ENCODE measurements at places on chromosomes 2 and 18.

DNA sequence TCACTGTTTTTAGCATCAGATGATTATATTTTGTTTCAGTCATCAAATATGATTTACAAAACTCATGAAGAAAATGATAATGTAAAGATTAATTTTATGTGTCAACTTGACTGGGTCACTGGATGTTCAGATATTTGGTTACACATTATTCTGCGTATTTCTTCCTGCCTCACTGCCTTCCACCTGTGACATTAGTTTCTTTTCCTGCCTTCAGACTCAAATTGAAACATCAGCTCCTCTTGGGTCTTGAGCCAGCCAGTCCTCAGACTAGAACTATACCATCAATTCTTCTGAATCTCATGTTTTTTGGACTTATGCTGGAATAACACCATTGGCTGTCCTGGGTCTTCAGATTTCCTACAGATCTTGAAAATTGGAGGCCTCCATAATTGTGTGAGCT, 96.7 kb downstream of the ZNF385B start:
- DNase-seq = no peak

GRCh38 chr2:85135660-85135914, 2.4 kb downstream of the TCF7L1 start:
- DNase-seq = no peak

DNA sequence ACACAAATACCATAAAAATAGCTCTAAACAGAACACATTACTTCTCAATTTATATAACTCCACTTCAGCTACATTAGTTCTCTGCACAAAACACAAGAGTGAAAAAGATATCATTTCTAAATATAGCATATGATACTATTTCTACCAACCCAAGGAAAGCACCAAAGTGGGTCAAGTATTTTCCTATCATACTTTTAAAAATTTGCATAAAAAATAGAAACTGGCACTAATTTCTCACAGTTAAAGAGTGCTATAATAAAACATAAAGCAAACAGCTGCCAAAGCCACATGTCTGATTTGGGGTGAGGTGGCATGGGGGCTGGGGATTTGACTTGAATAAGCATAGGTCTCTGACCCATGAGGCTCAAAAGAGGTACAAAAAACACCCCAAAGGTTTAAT, 61.5 kb downstream of the BARD1 start:
- no peak for DNase-seq

DNA sequence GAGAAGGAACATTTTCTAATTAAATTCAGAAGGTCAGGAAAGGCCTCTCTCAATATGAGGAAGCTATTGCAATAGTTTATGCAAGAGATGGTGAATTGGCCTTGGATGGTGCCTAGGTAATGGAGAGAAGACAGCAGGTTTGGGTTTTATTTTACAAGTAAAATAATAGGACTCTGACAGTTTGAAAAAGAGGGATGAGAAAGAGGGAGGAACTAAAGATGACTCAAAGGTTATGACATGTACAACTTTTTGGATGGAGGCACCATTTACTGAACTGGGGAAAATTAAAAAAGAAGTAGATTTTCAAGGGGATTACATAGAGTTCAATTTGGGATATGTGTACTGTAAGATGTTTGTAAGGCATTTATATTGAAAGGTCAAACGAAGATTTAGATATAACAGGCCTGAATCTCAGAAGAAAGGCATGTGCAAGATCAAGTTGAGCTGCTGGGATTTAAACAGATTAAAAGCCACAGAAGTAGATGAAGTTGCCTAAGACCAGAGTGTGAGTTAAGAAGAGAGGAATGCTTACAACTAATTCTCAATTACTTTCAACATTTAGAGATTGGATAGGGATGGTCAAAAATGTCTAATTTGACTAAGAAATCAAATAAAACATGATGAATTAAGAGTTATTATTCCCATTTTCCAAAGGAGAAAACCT, 12.3 kb upstream of the ASNSD1 start:
- DNase-seq = no peak

DNA sequence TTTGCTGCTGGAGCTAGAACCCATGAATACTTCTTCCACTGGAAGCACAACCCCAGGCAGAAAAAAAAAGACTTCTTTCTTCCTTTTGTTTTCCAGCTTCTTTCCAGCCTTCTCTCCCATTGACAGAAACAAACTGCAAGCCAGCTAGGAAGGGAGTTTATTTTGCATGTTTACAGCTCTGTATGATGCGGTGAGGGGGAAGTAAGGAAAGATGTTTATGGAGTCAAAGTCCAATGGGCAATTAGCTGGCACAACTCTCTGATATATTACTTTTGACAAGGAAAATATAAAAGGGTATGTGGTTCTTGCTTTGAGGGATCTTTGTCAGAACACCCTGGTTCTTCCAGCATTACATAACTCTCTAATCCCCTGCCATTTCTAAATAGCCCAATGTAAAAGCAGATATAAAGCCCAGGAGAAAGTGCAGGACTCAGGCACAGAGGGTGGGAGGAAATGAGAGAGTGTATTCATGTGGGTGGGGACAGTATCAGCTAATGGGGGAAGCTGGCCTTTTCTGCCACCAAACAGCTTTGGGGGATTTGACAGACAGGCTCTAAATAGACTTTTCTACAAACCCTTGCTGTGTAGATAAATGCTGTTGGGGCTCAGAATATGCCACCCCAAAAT, 9.3 kb upstream of the NMS start:
- no peak for DNase-seq

DNA sequence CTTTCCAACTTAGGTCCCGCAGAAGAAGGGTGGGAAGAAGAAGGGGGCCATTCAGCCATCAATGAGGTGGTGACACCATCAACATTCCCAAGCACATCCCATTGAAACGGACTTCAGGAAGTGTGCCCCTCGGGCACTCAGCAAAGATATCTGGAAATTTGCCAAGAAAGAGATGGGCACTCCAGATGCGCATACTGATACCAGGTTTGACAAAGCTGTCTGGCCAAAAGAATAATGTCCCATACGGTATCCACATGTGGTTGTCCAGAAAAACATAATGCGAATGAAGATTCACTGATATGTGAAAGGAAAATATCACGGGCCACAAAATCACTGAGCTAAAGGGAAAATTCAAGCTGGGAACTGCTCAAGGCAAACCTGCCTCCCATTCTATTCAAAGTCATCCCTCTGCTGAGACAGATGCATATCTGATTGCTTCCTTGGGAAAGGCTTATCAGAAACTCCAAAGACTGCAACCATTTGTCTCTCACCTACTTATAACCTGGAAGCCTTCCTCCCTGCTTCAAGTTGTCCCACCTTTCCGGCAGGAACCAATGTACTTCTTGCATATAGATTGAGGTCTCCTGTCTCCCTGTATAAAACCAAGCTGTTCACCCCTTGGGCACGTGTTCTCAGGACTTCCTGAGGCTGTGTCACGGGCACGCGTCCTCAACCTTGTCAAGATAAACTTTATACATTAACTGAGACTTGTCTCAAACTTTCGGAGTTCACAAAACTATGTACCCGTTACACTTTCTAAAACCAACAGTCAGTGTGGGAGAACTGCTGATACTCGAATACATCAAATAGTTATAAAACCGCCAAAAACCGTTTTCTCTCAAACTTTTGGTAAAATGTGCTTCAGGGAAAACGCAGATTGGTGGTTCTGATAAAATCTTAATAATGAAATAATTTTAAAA, 1.3 kb upstream of the PDK1 start:
- no peak for DNase-seq
